ENCODE measurements at places on chromosomes 1 and 21. TPM values are rescaled to one million over a fixed set of nuclear protein-coding genes. Genes with fewer than 3 reads are reported as not detected.

DNA sequence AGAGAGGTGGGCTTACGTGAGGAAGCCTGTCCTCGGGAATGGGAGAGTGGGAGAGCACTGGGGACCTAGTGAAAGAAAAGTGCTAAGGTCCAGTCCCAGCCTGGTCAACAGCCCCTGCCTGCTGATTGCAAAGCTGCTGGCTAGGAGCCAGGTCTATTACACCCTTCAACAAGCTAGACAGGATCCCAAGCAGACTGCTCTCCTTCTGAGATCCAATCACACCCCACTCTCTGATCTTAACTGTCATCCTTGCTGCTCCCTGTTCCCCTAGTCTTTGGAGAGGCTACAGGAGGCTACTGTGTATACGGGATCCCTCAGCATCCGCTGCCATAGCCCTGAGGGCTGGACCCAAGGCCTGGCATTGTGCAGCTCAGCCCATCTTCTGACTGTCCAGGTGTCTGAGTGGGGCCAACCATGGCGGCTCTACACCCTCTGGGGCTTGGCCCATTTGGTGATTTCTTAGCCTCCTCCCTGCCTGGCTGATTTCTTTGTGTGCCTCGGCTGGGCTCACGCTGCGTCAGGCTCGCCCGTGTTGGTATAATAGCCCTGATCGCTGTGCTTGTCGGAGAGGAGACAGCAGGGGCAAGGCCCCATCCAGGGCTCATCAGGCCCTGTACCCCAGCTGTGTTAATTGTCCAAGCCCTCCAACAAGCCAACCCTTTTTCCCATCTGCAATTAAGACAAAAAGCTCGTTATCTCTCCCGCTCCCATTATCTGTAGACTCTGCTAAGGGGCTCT is 43.9 kb downstream of the NAV1 start:
- no peak overlapping the region for H3K27ac ChIP-seq
- no peak for DNase-seq
- H3K4me1 ChIP-seq, result no peaks in the 10 kb centered on the region
- no peaks in the 10 kb centered on the region for H3K36me3 ChIP-seq

Gene FMN2
- total RNA-seq, result 0.61 TPM

- H3K36me3 ChIP-seq, result no peaks in the 10 kb centered on the region
- no peaks in the 10 kb centered on the region for H3K27me3 ChIP-seq
- DNase-seq, result no peak
- H3K27ac ChIP-seq, result no peak overlapping the region
- no peak overlapping the region for H3K4me3 ChIP-seq
- peaks cover 5% of the 10 kb centered on the region for H3K4me1 ChIP-seq
Observed at GRCh38 chr1:118297521-118297920, 112.5 kb upstream of the SPAG17 start.

GRCh38 chr1:153768316-153769181 is 6.7 kb upstream of the SLC27A3 start:
- peaks cover 79% of the 10 kb centered on the region for H3K36me3 ChIP-seq
- H3K27me3 ChIP-seq, result no peaks in the 10 kb centered on the region
- 0 out of 2 replicates have a peak, but pooled peaks cover 2% of the 10 kb centered on the region for H3K4me1 ChIP-seq

- no peak overlapping the region for H3K27ac ChIP-seq
- H3K4me1 ChIP-seq, result no peaks in the 10 kb centered on the region
- no peaks in the 10 kb centered on the region for H3K27me3 ChIP-seq
- no peak overlapping the region for H3K4me3 ChIP-seq
- no peaks in the 10 kb centered on the region for H3K36me3 ChIP-seq
Observed at GRCh38 chr21:27840262-27840661, 873.4 kb upstream of the ADAMTS5 start.

Gene ELAPOR1
- 1.1 TPM for total RNA-seq

GRCh38 chr1:208222376-208223126 is 21.6 kb downstream of the PLXNA2 start:
- no peak overlapping the region for H3K4me3 ChIP-seq
- H3K27me3 ChIP-seq, result no peaks in the 10 kb centered on the region
- H3K4me1 ChIP-seq, result no peaks in the 10 kb centered on the region
- no peaks in the 10 kb centered on the region for H3K36me3 ChIP-seq
